8988T (cell line): ENCODE measurements at places on chromosomes 12 and 14.

DNA sequence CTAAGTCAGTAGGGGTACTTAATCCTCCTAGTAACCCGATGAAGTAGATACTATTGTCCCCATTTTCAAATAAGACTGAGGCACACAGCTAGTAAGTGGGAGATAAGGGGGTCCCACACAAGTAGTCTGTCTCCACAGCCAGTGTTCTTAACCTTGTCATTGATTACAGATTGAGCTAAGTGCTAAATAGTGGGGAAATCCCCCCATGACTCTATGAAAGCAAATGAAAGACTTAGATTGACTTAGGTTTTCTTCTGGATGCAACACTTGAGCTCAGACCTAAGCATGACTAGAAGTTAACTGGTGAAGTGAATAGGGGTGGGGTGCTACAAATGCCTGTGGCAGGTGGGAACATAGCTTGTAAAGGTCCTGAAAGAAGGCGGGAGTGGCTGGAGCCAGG is 73.8 kb downstream of the SYNE2 start:
- DNase-seq, result no peak

DNA sequence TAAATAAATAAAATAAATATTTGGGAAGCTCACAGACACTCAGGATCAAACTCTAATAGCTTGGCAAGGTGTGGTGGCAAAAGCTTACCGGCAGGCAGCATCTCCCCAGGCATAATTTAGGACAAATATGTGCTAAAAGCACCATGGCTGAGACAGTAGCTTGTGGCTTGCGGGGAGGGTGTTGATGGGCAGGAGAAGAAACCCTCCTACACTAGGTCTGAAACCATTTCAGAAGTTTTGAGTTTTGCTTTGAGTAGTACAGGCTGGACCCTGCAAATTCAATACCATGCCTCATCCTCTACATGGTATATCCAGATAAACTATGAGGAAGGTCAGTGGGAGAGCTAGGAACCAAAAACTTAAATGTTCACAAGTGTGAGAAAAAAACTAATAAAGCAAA is 33.1 kb downstream of the MAP3K9 start:
- no peak for DNase-seq

DNA sequence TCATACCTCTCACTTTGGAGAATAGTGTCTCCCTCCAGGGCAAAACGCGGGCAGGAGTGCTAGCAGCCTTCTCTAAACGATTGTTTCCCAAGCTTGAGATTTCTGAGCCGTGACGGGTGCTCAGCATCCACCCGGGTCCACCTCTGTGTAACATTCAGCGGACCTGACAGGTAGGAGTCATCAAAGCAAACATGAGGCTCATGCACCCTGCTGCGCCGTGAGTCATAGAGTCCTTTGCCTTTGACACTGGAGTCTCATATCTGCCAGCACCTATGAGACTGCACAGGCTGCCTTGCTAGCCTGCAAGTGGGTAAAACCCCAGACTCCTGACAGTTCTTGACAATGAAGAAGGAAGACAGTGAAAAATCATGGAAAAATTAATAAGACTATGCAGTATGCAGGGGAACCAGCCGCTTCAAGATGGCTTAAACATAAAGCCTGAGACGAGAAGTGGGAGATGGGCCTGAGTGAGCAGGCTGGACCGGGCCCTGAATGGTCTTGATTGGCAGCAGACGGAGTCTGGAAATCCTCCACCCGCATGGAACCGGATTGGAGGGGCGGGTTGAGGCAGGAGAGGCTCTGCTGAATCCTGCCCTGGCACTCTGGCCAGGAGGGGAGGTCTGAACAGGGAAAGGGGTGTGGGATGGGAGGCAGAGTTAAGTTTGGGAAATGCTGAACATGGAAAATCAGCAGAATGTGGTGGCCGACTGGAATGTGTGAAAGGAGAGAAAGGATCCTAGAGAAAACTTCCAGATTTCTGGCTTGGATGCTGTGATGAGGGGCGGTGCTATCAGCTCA is 54.2 kb downstream of the LGMN start:
- DNase-seq, result no peak

DNA sequence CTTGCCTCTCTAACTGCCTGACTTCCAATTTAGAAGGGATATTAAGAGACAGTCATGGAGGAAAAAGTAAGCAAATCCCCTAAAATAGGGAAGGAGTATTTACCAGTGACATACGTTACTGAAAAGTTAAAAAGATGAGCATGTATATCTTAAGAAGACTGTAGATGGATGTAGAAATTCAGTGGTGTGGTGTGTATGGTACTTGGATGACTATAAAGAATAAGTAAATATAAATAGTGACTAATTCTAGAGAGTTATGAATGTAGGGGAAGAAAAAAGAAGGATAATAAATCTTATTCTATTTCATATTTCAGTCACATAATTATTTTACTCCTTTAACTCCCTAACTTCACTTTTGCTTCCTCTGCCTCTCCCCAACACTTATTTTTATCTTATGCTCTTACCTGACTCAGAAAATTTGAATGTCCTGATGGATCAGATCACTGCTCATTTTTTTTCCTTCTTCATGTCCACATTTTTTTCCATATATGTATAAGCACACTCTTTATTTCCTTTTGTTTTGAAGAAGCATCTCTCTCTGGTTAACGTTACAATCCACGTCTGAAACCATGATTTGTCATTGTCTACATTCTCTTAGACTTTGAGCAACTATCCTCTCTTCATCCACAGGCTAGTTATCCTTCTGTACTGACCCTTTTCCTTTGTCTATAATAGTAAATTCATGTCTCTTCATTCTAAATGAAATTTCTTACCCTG is 422.7 kb upstream of the SYT1 start:
- no peak for DNase-seq
